Upper lobe of left lung (tissue), 6 donors: ENCODE measurements at places on chromosomes 2 and 18.

GRCh38 chr2:81304154-81304830 is 999.7 kb upstream of the LRRTM1 start:
- DNase-seq, result no peak

DNA sequence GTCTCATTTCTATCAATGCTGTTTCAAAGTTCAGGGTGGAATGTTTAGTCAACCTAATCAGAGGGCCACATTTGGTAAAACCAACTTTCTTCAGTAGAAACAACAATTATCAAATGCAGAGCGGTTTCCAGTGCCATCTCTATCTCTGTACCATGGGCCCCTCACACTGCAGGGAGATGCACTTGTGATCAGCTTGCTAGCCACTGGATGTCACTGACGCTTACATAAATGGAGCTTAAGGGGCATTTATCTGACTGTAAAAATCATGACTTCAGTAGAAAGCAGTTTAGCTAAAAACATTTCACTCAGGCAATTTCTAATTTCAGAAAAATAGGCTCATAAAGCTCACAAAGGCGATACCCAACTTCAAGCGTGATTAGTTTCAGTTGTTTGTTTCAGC is 678.0 kb downstream of the ZEB2 start:
- DNase-seq, result no peak

DNA sequence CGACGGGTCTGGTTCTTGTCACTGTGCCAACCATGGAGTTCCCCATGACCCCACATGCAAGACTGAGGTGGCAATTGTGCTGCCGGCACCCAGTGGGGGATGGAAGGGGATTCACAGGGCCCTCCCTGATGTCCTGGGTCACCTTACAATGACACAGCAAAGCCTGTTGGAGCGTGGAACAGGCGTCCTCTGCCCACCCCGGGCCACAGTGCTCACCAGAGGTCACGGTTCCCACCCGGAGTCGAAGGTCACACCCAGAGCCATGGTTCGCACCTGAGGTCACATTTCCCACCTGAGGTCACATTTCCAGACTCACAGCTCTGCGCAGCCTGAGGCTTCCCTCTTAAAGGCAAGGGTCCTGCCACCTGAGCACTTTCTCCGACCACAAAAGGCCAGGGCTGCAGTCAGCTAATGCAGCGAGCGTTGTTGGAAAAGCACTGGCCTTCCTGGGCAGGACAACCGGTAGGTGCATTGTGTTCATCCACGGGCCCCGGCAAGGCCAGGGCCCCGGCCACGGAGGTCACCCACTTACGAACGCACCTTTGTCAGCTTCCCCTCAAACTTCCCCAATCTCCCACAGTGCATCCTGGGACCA is 24.0 kb downstream of the KIF1A start:
- no peak for DNase-seq

- no peak for DNase-seq
These were observed 49.1 kb upstream of the IGFBP2 start for GRCh38 chr2:216584112-216584511.

DNA sequence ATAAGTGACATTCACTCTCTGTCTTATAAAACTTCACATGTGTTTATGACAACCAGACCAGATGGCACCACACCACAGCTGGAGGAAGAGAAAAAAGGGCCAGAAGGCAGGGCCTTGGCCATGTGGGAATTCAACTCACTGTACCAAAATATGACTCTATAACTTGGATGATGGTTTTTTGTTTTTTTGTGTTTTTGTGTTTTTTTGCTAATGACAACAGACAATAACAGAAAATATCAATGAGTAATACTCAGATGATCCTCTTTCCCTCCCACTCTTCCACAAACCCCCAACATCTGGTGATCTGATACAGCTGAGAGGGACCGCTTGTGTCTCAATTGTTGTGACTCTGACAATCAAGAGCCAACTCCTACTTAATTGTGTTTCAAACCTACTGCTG is 12.4 kb downstream of the NMI start:
- no peak for DNase-seq

DNA sequence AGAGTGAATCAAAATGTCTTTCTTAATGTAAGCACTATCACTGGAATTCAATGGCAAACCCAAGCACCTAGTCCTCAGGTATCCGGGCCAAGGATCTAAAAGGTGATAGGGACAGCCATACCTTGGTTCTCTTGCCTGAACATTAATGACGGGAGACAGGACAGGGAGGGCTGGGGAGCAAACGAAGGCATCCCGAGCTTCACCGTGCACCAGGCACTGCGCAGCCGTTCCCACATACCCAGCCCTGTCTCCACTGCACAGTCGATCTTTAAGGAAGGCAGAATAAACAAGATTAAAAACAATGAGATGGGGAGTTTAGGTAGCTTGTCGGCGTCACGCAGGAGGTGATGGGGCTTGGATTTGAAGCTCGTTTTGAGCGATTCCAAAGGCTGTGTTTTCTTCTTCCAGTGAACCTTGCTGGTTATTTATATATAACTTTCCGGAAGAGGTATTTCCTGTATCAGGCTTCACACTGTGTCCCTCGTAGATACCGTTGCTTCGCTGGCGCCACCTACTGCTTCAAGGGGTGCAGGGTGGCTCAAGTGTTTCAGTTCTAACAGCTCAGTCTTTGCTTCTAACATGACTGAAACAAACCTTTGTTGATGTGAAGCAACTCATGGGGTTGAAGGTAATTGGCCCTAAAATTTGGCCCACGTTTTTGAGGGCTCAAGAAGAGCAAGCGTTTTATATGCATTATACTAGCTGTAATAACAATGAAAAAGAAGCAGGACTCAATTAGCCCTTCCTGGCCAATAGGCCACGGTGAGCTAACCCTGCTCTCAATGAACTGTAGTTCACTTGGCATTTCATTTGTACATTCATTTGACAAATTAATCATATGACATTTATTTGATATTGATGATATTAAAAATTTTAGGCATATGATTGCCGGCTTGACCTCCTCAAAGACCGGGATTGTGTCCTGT is 77.4 kb downstream of the DCDC2C start:
- DNase-seq, result peak; percentile 56

- no peak for DNase-seq
These were observed 19.1 kb downstream of the RTP5 start for GRCh38 chr2:241888641-241889040.

DNA sequence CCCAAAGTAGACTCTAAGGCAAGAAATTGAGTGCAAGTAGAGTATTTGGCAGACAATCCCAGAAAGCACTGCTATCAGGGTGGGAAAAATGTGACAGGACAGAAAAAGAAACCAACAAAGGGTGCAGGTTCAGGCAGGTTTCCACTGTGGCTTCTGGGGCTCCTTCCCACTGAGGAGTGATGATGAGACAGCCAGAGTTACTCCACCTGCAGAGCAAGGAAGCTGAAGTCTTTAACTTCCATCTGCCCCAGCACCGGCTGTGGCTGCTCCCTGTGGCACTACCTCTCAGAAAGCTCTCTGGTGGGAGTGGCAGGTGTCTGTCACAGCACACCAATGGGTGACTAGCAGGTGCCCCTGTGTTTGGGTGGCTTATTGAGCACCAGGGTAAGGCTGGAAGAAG is 37.6 kb upstream of the ACKR3 start:
- no peak for DNase-seq

- DNase-seq, result no peak
These were observed 241.0 kb upstream of the RBBP8 start for GRCh38 chr18:22691946-22692710.

- DNase-seq, result no peak
These were observed 1915.0 kb upstream of the CELF4 start for GRCh38 chr18:39480494-39481195.

DNA sequence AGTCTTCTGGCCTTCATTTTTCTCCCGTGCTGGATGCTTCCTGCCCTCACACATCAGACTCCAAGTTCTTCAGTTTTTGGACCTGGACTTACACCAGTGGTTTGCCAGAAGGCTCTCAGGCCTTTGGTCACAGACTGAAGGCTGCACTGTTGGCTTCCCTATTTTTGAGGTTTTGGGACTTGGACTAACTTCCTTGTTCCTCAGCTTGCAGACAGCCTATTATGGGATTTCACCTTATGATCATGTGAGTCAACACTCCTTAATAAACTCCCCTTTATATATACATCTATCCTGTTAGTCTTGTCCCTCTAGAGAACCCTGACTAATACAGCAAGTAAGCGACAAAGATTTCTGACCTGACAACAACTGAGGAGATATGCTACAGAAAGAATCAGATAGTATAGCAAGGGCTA is 7.2 kb downstream of the CDC42EP3 start:
- peak; percentile 58 for DNase-seq

GRCh38 chr18:23871410-23871809 is 143.1 kb upstream of the TTC39C start:
- DNase-seq, result no peak

DNA sequence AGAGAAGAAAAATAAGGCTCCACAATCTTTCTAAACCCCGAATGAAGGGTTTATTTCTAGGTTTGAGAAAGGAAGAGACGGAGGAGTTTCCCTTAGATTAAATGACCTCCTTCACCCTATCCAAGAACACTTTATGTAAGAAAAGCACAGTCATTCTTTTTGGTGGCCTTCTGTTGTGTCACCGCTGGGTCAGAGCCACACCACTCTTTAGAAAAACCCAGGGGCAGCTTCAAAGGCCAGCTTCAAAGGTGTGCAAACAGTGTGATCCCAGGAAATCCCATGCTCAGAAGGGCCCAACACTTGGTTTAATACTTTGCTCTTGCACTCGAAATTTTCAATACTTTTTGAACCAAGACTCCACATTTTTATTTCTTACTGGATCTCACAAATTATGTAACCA is 7.1 kb downstream of the ST8SIA3 start:
- DNase-seq, result no peak

- DNase-seq, result no peak
These were observed 43.1 kb downstream of the CPS1 start for GRCh38 chr2:210599476-210599875.
